ENCODE measurements at places on chromosomes 5 and 9. TPM values are rescaled to one million over a fixed set of nuclear protein-coding genes. Genes with fewer than 3 reads are reported as not detected.

The OLFM1 gene
- total RNA-seq = 0.39 TPM

The ESM1 gene
- not detected for total RNA-seq

The SLC36A2 gene
- not detected for total RNA-seq

The ZCCHC9 gene
- total RNA-seq = 28.0 TPM

The HACD4 gene
- 25.9 TPM for total RNA-seq

The SURF4 gene
- 467 TPM for total RNA-seq
